ENCODE measurements at places on chromosomes 2 and 18.

- DNase-seq = no peak
Measured at GRCh38 chr2:225010804-225011203, 31.5 kb downstream of the DOCK10 start.

DNA sequence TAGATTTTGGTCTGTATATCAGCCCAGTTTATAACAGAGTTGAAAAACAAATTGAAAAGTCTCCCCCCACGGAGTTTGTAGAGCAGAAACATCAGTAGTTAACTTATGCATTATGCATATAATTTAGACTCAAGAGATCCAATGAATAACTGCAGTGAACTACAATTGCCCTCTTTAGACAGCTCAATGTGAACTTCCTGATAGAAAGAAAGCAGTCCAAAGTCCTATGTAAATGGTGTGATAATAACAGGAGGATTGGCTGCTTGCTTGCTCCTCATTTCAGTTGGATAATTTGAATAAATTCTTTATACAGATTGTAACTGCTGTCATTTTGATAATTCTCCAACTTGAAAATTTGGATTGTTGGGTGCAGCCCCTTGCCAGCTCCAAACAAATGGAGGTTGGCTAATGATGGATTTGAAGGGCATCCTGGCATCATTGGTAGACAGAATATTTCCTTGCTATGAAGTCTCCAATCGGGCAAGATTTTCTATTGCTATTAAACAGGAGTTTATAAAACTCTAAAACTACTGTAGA is 297.1 kb downstream of the ASXL3 start:
- no peak for DNase-seq

DNA sequence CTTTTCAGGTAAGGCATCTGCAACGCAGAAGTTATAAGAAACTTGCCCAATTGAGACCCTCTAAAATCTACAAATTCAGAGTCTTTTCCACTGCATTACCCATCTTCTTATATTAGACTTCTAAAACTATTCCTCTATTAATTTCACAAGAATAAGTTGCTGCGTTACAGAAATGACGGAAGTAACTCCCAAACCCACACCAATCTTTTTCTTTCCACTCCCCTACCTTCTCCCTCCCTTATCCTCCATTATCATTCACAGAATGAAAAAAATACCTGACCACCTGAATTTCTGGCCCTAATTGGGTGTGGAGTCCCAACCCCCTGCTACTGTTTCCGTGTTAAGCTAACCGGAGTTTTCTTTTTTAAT is 689 bp downstream of the RPRD1A start:
- no peak for DNase-seq

DNA sequence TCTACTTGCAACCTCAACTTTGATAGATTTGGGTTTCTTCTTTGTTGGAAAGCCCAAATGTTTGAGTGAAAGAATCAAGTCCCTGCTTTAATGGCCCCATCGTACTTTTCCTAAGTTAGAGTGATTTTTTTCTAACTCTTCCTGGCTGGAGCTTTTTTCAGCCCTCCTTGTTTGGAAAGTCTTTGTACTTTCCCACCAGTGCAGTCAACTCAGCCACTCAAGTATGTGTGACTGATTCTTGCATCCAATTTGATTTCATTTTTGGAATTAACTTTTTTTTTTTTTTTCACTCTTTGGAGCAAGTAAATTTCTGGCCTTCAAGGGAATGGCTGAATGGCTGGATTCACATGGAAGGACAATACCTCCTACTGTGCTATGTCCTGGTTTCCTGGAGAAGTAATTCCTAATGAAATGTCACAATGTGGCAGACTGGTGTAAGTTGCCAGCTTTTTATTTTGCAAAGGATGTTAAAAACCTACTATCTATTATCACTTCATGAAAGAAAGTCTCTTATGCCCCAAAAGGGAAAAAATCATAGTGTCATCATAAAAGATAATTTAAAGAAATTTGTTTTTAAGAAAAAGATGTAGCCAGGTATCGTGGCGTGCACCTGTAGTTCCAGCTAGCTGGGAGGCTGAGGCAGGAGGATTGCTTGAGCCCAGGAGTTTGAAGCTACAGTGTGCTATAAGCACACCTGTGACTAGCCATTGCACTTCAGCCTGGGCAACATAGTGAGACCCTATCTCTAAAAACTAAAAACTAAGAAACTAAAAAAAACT is 76.0 kb upstream of the ZFP36L2 start:
- DNase-seq = no peak

DNA sequence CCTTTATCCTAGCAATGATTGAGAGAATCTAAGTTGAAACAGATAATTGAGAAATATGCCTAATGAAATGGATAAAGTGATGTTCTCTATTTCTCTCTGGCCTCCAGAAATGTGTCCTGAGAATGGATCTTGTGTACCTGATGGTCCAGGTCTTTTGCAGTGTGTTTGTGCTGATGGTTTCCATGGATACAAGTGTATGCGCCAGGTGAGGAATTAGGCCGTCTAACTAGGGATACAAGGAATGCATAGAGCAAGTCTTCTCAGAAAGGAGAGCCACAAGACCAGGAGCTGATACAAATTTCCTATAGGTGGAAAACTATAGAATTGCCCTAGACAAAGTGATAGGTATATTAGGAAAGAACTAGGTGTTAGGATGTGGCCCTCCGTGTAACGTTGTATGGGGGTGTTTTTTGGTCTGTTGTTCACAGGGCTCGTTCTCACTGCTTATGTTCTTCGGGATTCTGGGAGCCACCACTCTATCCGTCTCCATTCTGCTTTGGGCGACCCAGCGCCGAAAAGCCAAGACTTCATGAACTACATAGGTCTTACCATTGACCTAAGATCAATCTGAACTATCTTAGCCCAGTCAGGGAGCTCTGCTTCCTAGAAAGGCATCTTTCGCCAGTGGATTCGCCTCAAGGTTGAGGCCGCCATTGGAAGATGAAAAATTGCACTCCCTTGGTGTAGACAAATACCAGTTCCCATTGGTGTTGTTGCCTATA is 592 bp upstream of the CAD start:
- no peak for DNase-seq

GRCh38 chr2:113117541-113118262 is 9.7 kb upstream of the IL1RN start:
- peak; percentile 60 for DNase-seq

GRCh38 chr2:30421604-30422443 is 25.2 kb upstream of the LCLAT1 start:
- no peak for DNase-seq

- DNase-seq = no peak
Measured at GRCh38 chr2:53820048-53820447, 33.2 kb downstream of the ERLEC1 start.

DNA sequence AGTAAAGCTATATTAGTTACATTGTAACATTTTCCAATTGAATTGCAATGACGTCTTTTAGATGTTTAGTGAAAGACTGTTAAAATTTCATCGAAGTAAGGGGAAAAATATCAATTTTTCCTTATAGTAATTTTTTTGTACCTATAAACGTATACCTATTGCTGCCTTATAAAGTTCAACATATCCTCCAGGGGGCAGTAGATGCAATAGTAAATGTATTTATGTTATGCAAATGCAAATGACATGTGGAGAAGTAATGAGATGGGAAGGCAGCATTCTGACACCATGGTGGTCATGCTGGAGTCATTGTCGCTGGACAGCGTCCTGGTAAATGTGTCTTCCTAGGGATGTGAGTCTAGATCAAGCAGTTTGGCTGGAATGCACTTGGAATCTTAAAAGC is 38.7 kb downstream of the MSTN start:
- DNase-seq = no peak

- no peak for DNase-seq
Measured at GRCh38 chr2:215831296-215831913, 181.9 kb downstream of the MREG start.

- DNase-seq = no peak
Measured at GRCh38 chr18:54035927-54036326, 188.5 kb downstream of the MBD2 start.
